ENCODE measurements at places on chromosomes 16 and 17.

DNA sequence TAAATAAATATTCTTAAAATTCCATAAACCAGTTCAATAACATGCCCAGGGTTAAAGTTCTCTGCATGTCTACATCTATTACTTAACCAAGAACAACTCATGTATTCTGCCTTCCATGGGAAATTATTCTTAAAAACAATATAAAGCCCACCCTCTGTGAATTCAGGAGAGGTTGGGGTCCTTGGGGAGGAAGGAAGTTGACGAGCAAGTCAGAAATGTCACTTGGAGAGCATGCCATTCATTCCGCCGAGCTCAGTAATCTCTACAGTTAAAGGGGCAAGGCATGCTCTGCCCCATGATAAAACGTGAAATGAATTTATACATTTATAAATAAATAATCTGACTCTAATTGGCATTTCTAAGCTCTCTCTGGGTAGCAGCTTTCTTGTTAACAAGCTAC lies 405.1 kb downstream of the TOX3 start:
- DNase-seq = no peak

GRCh38 chr17:2259769-2260536 lies 43.6 kb downstream of the SMG6 start:
- peak; percentile 26 for DNase-seq

DNA sequence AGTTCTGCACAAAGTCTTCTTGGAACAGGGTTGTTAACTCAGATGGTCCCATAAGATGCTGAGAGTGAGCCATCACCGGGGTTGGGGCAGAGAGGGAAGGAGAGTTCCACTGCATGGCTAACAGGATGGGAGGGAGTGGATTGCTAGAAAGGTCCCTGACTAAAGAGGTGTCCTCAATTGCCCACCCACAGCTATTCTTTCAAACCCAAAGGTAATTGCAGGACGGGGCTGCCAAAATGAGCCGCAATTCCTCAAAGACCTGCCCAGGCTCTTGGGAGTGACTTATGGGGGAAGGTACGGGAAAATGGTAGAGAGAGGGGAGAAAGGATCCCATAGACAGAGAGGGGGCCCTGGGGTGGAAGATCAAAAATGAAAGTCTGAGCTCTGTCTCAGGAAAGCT lies 60.4 kb downstream of the DYNLRB2 start:
- no peak for DNase-seq

GRCh38 chr17:60102632-60103096 lies 23.9 kb upstream of the HEATR6 start:
- DNase-seq = peak; percentile 51

- peak; percentile 17 for DNase-seq
Observed at GRCh38 chr17:55303701-55304145, 39.0 kb downstream of the HLF start.

DNA sequence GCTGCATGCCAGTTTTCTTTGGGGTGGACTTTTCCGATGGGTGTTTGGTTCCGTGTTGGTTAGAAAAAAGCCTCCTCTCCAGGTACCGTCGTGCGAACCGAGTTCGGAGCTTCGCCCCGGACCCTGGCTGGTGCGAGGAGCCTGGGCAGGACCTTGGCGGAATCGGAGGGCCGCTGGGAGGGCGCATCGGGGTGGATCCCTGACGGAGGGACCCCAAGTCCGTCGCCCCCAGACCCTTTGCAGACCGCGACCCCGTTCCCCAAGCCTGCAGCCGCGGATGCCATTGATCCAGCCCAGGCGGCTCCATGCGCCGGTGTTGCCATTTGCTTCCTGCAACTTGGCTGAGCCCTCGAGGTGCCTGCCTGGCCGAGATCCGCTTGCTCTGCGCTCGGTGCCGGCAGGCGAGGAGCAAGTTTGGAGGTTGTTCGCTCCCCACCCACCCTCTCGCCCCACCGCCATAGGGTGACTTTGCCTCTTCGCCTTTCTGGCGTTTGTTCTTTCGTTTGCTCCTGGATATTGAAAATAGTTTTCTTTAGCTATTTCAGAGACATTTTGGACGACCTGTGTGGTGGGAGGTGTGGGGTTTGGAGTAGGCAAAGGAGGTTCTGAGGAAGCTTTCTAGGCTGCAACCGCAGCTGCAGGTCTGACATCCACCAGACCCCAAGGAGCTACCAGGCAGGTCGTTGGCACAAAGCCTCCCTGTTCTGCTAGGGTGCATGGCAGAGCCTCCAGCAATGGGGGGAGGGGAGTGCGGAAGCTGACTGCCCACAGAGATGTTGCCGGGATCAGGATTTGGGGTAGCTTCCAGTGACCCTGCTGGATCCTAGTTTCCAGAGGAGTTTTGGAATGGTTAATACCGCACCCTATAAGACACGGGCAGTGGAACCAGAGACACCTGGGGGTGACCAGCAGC lies 58.2 kb downstream of the RAP1GAP2 start:
- no peak for DNase-seq

GRCh38 chr16:15037745-15038144 lies 18.1 kb downstream of the NTAN1 start:
- no peak for DNase-seq

DNA sequence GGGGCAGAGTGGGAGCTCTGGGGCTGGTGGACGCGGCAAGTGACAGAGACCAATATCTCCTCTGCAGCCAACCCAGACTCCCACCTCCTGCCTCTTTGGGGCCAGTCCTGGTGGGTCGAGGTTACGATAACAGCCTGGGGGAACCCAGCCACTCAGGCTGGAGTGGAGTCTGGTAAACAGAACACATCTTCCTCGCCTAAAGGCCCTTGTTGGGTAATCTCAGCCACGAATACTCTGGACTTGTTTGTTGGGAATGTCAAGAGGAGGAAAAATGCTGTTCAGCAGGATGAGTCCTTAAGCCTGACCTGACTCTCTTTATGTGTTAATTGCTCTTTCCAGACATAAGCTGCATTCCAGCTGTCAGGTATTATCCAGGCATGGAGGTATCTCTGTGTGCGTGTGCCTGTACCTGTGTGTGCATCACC lies 8.0 kb upstream of the SPNS2 start:
- no peak for DNase-seq

DNA sequence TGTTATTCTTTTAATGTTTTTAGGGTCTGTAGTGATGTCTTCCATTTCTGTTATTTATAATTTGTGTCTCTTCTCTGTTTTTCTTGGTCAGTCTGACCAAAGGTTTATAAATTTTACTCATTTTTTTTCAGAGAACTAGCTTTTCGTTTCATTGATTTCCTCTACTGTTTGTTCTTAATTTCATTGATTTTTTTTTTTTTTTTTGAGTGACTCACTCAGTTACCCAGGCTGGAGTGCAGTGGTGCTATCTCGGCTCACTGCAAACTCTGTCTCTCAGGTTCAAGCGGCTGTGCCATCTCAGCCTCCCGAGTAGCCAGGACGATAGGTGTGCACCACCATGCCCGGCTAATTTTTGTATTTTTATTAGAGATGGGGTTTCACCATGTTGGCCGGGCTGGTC lies 12.6 kb upstream of the UBTF start:
- no peak for DNase-seq

DNA sequence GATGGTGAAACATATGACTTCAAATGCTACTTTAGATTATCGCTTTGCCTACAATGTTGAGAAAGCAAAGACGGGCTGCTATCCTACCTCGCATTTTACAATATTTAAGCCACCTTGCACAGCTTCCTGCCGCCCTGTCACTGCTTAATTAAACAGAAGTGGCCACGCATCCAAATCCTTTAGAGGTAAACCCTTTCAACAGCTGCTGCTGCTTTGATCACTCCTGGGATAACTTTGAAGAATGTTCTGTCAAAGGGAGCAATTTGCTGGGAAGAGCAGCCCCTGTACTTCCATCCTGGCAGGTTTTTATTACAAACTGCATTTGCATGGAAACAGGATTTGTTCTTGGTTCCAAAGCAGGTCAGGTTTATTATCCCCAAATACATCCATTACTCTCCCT lies 24.2 kb upstream of the SSTR2 start:
- DNase-seq = no peak

DNA sequence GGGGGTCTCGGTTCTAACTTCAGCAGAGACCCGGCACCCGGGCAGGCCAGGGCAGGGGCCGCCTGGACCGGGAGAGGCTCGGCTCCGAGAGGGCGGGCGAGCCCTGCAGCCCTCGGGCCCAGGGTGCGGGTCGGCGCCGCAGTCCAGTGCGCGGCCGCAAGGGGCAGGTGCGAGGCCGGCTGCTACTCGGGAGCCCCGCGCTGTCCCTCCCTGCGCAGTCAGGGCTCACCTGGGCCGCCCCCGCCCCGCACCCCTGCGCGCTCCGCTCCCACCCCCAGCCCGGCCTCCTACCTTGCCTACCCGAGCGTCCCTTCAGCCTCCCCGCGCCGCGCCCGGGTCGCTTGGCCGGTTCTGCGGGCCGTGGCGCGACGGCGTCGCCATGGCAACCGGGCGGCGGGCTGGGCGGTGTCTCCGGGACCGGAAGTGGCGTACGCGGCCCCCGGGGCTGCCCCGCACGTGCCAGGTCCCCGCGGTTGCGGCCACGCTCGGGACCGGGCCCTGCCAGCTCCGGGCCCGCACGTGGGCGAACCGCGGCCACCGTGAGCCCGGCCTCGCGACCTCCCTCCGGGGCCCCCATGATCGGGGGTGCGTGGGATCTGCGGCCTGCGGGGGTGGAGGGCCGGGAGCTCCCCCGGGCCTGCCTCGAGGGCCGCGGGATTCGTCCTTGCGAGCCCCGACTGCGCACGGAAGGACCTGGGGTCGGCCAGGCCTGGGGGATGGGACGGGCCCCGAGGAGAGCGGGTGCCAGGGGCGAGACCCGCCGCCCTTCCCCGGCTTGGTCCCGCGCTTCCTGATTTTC lies at the start of gene CYB561:
Gene CYB561 (minus strand): TSS at position 353 of the 799 bp plus-strand sequence. CDS start 8,759 bp downstream, outside the sequence.
- DNase-seq = peak; percentile 62

- peak; percentile 64 for DNase-seq
Observed at GRCh38 chr16:67100569-67101310, 9.0 kb upstream of the PHAF1 start.

- DNase-seq = no peak
Observed at GRCh38 chr17:72388765-72389473, 268.1 kb downstream of the SOX9 start.

DNA sequence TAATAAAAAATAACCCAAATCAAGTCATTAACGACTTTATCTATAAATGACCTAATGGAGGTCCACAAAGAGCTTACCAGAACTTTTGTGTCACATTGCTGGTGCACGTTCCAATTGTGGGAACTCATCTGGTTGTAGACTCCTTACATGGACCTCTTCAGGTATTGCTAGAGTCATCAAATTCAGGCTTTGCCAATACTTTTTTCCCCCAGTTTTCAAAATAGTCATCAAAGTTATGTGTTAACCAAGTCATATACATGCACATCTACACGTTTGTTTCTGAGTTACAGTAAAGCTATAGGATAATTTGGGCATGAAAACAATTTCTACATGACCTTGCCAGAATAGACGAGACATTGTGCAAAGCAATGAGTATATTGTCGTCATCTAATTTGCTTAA lies 76.2 kb upstream of the ADAMTS18 start:
- no peak for DNase-seq

GRCh38 chr16:88662222-88662842 lies 559 bp downstream of the MVD start:
- no peak for DNase-seq
